Heart left ventricle (tissue), 16 donors: ENCODE measurements at places on chromosomes 16 and 17. TPM values are rescaled to one million over a fixed set of nuclear protein-coding genes. Genes with fewer than 3 reads are reported as not detected.

GRCh38 chr17:75521951-75522727 is 3.4 kb upstream of the LLGL2 start:
- DNase-seq = no peak
- peaks cover 16% of the 10 kb centered on the region for H3K36me3 ChIP-seq
- H3K27ac ChIP-seq = no peak overlapping the region
- no peaks in the 10 kb centered on the region for H3K4me1 ChIP-seq
- H3K27me3 ChIP-seq = peaks cover 6% of the 10 kb centered on the region

DNA sequence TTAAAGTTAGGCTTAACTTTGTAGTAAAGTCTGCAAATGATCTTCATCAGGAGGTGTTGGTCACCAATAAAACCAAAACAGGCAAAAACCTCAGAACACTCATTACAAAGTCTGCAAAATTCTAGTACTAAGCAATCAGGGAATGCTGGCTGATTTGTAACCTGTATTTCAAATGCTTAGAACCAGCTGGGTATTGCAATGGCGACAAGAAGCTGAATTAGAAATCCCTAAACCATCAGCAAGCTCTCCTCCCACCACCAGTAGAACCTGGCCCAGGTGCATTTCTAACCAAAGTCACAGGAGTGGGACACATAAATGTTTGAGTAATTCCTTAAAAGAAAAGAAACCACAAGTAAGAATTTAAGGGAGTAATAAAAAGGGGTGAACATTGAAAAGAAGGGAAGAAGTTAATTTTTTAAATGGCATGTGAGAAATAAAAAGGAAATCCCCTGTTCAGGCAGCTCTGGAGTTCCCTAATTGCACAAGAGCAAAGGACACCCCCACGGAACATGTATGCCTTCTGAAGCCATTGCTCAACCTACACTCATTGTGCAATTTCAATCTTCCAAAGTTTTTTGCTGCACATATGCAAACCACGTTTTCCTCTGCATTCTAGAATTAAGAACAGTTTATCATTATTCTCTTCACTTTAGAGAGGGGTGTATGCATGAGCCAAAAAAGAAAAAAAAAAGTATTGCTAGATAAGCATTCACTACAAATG is 102.9 kb downstream of the HIC1 start:
- no peak overlapping the region for H3K4me3 ChIP-seq
- no peaks in the 10 kb centered on the region for H3K4me1 ChIP-seq
- H3K36me3 ChIP-seq = peaks cover 42% of the 10 kb centered on the region
- peak overlapping the region; percentile 41 for H3K27ac ChIP-seq
- no peaks in the 10 kb centered on the region for H3K27me3 ChIP-seq

Gene NFATC2IP
- total RNA-seq = 22.4 TPM

GRCh38 chr17:74201250-74201649 is 2.2 kb upstream of the RPL38 start:
- H3K4me3 ChIP-seq = no peak overlapping the region
- no peaks in the 10 kb centered on the region for H3K36me3 ChIP-seq
- peaks cover 29% of the 10 kb centered on the region for H3K4me1 ChIP-seq
- no peak overlapping the region for H3K27ac ChIP-seq
- peaks cover 30% of the 10 kb centered on the region for H3K27me3 ChIP-seq
- DNase-seq = no peak

Gene TBC1D3I
- not detected for total RNA-seq

Gene TEKT5
- not detected for total RNA-seq

DNA sequence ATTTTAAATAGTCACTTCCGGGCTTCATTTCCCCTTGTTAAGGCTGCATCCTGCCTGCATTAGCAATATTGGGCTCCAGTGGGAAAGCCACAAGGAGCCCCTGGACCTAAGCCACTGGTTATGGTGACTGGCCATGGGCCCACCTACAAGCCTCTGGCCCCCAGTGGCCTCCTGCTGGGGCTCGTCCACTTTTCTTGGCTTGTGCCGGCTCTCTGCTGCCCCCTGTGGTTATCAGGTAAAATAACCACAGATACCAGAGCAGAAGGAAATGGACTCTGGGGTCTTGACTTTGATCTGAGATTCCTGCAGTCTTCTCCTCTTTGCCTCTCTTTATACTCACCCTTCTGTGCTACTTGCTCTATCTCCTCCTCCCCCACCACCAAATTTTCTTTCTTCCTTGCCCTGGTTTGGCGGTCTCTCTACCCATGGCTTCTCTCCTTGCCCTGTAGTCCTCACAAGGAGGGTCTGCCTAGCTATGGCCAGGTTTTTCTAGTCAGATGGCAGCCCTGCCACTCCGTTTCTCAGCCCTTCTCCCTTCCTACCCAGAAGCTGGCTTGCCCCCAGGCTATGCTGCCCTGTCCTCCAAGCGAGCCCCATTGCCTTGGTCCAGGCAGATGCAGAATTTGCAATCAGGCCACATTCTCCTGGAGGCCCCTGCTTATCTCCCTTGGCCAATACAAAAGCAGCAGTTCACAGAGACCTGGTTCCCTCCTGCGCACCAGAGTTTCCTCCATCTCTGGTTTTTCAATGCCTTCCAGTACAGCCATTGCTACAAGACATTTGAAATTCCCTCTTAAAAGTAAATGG is 82.9 kb upstream of the RCVRN start:
- DNase-seq = no peak
- H3K4me1 ChIP-seq = peaks cover 3% of the 10 kb centered on the region
- no peaks in the 10 kb centered on the region for H3K36me3 ChIP-seq

Gene FBXW10B
- total RNA-seq = 1.6 TPM

Gene SALL1
- total RNA-seq = not detected

GRCh38 chr17:81037798-81038733 is 3.1 kb downstream of the BAIAP2 start:
- H3K4me1 ChIP-seq = peaks cover 31% of the 10 kb centered on the region
- H3K4me3 ChIP-seq = no peak overlapping the region
- H3K27ac ChIP-seq = no peak overlapping the region
- peaks cover 6% of the 10 kb centered on the region for H3K27me3 ChIP-seq
- H3K36me3 ChIP-seq = no peaks in the 10 kb centered on the region

Gene FBF1
- 2.7 TPM for total RNA-seq

GRCh38 chr17:77657839-77658238 is 300.7 kb upstream of the TNRC6C start:
- H3K4me1 ChIP-seq = no peaks in the 10 kb centered on the region
- H3K27ac ChIP-seq = no peak overlapping the region
- DNase-seq = no peak
- no peak overlapping the region for H3K4me3 ChIP-seq

DNA sequence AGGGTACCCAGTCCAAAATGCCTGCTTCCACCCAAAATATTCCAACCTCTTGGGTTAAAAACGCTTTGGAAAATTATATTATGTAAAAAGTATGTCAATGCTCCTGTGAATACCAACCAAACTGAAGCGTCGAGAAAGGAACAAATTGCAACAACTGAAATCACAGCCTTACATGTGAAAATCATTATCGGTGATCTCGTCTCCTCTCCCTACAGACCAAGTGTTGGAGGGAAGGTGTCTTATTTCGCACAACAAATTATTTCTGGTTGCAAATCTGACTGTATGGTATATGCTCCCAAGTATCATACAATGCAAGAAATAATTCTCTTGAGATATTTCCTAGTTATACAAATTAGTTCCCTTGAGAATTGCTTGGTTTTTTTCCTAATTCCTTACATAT is 89.3 kb upstream of the CDYL2 start:
- H3K4me3 ChIP-seq = no peak overlapping the region
- no peaks in the 10 kb centered on the region for H3K36me3 ChIP-seq
- no peak overlapping the region for H3K27ac ChIP-seq

- H3K36me3 ChIP-seq = no peaks in the 10 kb centered on the region
- H3K4me3 ChIP-seq = no peak overlapping the region
- H3K27ac ChIP-seq = peak overlapping the region; percentile 59
- no peaks in the 10 kb centered on the region for H3K27me3 ChIP-seq
Measured at GRCh38 chr17:43431714-43432523, 33.1 kb downstream of the ARL4D start.

DNA sequence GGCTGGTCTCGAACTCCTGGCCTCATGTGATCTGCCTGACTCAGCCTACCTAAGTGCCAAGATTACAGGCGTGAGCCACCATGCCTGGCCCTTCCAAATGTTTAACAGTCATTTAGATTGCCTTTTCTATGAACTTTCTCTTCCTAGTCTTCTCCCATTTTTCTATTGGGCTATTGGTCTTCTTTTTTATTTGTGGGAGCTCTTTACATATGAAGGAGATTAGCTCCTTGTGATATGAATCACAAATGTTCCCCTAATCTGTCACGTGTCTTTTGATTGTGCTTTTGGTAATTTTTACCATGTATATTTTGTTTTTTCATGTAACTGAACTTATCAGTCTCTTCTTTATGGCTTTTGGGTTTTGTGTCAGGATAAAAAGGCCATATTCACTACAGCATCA is 11.9 kb downstream of the ADCY7 start:
- H3K4me3 ChIP-seq = no peak overlapping the region
- no peaks in the 10 kb centered on the region for H3K36me3 ChIP-seq
- no peaks in the 10 kb centered on the region for H3K4me1 ChIP-seq

Gene NR1D1
- total RNA-seq = 33.6 TPM

DNA sequence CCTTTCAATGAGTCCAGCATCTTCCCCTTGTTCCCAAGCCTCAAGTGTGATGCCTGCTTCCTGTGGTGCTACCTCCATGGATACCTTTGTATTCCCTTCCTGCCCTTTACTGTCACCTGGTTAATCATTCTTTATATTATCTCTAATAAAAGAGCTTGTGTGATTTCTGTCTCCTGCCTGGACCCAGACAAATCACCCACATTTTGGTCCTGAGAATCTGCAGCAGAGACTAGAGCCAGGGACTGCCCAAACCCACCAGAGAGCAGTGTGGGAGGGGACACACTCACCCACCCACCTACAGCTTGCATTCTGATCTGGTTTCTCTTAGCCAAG is 30.2 kb downstream of the CDRT4 start:
- H3K4me1 ChIP-seq = peaks cover 16% of the 10 kb centered on the region
- no peaks in the 10 kb centered on the region for H3K36me3 ChIP-seq
- H3K27ac ChIP-seq = peak overlapping the region; percentile 75
- H3K4me3 ChIP-seq = no peak overlapping the region

DNA sequence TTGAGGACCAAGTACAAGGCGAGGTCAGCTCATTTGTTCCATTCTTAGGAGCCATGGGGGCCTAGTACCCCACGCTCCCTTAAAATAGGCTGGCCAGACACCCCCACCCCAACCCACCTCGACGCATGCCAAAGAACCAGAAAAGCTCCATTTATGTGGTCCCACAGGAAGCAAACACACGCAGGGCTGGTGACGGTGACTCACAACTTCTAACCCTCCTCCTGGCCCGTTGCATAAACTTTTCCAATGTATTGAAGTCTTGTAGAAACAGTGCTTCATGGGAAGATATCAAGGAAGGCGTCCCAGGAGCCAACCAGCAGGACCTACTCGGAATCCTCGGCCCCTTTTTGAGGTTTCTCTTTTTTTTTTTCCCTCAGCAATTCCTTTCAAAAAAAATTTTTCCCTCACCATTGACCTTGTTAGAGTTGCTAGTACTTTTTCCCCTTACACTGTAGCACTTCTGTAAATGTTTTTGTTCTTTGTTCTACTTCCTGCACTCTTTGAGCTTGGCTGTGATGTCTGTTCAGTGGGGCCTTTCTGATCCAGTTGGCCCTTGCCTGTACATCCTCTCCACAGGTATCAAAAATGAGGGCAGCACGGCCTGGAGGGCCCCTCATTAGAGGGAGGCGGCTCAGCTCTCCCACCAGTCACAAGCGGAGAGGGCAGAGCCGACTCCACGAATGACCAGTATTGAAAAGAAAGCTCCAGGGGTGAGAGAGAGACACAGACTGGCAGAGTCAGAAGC is 208.3 kb downstream of the RGS9 start:
- no peaks in the 10 kb centered on the region for H3K36me3 ChIP-seq
- no peak for DNase-seq
- no peaks in the 10 kb centered on the region for H3K27me3 ChIP-seq
- no peak overlapping the region for H3K4me3 ChIP-seq
- H3K27ac ChIP-seq = no peak overlapping the region
- no peaks in the 10 kb centered on the region for H3K4me1 ChIP-seq

Gene SLC4A1
- total RNA-seq = 0.75 TPM

- peaks cover 13% of the 10 kb centered on the region for H3K4me1 ChIP-seq
- DNase-seq = no peak
- H3K27me3 ChIP-seq = no peaks in the 10 kb centered on the region
- H3K36me3 ChIP-seq = no peaks in the 10 kb centered on the region
- no peak overlapping the region for H3K4me3 ChIP-seq
Measured at GRCh38 chr17:81193470-81194224, 27.6 kb upstream of the AATK start.

DNA sequence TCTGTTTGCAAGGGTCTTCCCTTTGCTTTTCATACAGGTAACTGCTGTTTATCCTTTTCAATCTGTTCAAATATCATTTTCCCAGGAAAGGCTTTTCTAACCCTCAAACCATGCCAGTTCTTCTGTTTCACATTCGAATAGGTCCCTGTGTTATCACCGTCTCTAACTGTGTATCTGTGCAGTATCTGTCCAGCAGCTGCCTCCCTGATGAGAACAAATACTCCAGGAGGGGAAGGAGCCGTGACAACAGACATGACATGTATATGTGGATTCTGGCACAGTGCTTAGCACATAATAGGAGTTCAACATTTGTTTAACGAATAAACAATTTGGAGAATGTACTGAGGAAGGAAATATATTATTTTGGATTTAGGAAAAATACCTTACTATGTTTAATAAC is 95.7 kb downstream of the STX8 start:
- H3K4me3 ChIP-seq = no peak overlapping the region
- DNase-seq = no peak
- H3K27ac ChIP-seq = no peak overlapping the region
- no peaks in the 10 kb centered on the region for H3K4me1 ChIP-seq

GRCh38 chr16:30964574-30965226 is 7.1 kb downstream of the SETD1A start:
- H3K36me3 ChIP-seq = peaks cover 98% of the 10 kb centered on the region
- H3K4me3 ChIP-seq = no peak overlapping the region
- DNase-seq = peak; percentile 48
- H3K27ac ChIP-seq = no peak overlapping the region
- H3K4me1 ChIP-seq = no peaks in the 10 kb centered on the region

- H3K4me3 ChIP-seq = no peak overlapping the region
- no peaks in the 10 kb centered on the region for H3K36me3 ChIP-seq
- no peaks in the 10 kb centered on the region for H3K27me3 ChIP-seq
- no peak for DNase-seq
Measured at GRCh38 chr16:66551348-66551759, 1.0 kb upstream of the CKLF start.

- no peaks in the 10 kb centered on the region for H3K27me3 ChIP-seq
- H3K36me3 ChIP-seq = no peaks in the 10 kb centered on the region
Measured at GRCh38 chr16:17230932-17231581, 239.7 kb downstream of the XYLT1 start.

- H3K27me3 ChIP-seq = no peaks in the 10 kb centered on the region
- no peaks in the 10 kb centered on the region for H3K36me3 ChIP-seq
- H3K4me3 ChIP-seq = no peak overlapping the region
Measured at GRCh38 chr16:71700831-71701230, 23.7 kb downstream of the PHLPP2 start.

Gene AOC2
- total RNA-seq = 0.88 TPM

- H3K36me3 ChIP-seq = peaks cover 14% of the 10 kb centered on the region
- peak overlapping the region; percentile 34 for H3K27ac ChIP-seq
- H3K4me3 ChIP-seq = peak overlapping the region; percentile 56
- H3K27me3 ChIP-seq = no peaks in the 10 kb centered on the region
- peak; percentile 84 for DNase-seq
- H3K4me1 ChIP-seq = peaks cover 65% of the 10 kb centered on the region
Measured at GRCh38 chr16:30092373-30093010, 768 bp upstream of the TBX6 start.
